ENCODE measurements at places on chromosomes 1 and 21. TPM values are rescaled to one million over a fixed set of nuclear protein-coding genes. Genes with fewer than 3 reads are reported as not detected.

DNA sequence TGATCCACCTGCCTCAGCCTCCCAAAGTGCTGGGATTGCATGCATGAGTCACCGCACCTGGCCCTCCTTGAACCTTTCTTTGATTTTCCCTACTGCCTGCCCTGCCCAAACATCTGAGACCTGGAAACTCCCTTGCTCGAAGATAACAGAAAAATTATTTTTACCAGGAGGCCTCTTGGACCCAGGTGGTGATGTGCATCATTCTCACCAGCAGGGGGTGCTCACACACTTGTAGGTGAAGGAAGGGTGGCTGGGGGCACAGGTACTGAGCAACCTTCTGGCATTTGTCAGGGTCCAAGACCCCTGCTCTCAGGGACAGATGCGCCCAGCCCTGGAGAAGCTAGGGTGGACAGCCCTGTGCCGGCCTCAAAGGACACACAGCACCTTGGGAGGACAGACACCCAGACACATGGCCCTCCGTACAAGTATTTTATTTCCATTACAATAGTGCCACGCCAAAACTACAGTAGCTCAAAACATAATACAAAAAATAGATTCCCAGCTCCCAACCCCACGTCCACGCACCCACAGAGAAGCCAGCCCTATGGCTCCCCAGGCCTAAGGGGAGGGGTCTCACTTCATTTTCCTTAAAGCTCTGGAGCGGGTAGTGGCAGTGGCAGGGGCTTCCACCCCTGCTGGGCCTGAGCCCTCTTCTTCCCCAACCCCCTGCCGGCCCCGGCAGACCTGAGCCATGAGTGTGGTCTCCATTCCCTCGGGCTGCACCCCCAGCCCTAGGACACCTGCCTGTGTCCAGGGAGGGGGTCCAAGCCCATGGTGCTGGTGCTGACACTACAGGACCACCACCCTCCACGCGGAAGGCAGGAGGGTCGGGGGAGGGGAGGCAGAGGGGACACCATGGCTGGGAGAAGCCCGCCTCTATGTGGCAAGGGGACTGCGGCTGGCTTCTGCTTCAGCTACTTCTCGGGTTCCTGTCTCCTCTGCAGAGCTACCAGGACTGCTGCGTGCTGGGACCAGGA is 40.4 kb upstream of the EIF4G3 start:
- peak; percentile 47 for DNase-seq

DNA sequence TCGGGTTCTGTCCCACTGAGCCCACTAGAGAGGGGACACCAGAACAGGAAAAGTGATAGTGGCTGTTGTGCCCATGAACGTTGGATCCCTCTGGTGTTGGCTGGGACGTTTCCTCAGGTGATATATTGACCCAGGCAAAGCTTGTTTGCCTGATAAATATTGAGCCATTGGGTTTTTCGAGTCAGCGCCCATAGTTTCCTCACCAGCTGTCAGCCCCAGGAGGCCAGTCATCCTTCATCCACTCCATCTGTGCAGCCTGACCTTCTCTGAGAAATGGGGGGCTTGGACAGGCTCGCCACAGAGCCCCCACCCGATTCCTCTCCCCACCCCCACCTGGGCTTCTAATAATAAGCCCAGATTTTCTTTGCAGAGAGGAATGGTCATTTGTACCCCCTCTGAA is 13.3 kb downstream of the DISP3 start:
- no peak for DNase-seq

The PTGER3 gene
- total RNA-seq: not detected

DNA sequence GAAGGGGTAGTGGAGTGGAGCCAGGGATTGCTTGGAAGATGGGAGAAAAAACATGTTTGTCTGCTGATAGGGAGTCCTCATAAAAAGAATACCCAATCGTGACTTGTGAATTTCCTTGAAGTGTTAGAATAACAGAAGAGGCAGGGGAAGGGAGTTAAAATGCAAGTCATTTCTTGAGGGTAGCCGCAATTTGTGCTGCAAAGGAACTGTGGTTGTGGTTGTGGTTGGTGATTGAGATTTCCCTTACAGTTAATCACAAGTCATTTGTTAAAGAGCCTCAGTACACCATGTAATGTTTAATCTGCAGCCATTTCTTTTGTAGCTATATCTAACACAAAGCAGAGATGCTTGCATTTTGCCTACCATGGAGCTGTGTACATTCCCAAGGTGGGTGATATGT is 38.5 kb upstream of the EGLN1 start:
- no peak for DNase-seq

All from Caki2 (cell line).